ENCODE measurements at places on chromosomes 13 and 19. TPM values are rescaled to one million over a fixed set of nuclear protein-coding genes. Genes with fewer than 3 reads are reported as not detected.

Gene MCF2L
- total RNA-seq = not detected

Gene F7
- total RNA-seq = not detected

DNA sequence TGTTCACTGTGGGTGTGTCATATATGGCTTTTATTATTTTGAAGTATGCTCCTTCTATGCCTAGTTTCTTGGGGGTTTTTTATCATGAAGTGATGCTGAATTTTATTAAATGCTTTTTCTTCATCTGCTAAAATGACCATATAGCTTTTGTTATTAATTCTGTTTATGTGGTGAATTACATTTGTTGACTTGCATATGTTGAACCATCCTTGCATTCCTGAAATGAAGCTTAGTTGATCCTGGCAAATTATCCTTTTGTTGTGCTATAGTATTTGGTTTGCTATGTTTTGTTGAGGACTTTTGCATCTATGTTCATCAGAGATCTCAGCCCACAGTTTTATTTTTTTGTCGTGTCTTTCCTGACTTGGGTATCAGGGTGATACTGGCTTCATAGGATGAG lies 12.1 kb downstream of the GPC6 start:
- DNase-seq = no peak

GRCh38 chr13:19083340-19083739 lies 98.3 kb downstream of the TUBA3C start:
- DNase-seq = no peak

- DNase-seq = no peak
These were observed 164.2 kb upstream of the SOX1 start for GRCh38 chr13:111902726-111903125.

DNA sequence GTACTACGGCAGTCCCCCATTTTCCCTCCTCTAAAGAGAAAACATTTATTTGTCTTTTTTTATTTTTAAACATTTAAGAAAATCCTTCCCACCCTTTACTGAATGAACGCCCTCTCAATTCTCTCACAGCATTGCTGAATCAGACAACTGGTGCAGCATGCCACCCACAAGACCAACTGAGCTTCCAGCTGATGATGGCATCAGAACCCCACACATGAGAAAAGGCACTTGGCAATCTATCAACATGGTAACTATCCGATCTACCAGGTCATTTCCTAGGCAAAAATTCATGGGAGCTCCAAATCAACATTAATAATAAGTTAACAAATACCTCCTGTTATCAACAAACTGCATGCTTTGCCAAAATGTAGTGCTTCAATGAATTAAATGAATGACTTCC lies 43.1 kb downstream of the LHFPL6 start:
- DNase-seq = no peak

DNA sequence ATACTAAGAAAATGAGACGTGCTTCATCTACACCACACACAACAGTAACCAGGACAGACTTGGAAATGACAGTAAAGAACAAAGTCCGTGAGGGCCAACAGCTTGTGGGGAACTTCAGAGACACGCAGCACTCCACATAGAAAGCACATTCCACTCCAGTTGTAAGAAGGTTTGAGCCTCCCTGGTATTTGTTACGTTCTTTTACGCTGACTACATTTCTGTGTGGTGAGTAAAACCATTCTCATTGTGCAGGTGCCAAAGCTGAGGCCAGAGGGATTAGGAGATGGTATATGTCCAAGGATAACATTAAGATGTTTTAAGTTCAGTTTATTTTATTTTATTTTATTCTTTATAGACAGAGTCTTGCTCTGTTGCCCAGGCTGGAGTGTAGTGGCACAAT lies 1189.9 kb downstream of the UQCRFS1 start:
- DNase-seq = no peak

- peak; percentile 65 for DNase-seq
These were observed 51.6 kb downstream of the ZNF146 start for GRCh38 chr19:36266375-36266961.

DNA sequence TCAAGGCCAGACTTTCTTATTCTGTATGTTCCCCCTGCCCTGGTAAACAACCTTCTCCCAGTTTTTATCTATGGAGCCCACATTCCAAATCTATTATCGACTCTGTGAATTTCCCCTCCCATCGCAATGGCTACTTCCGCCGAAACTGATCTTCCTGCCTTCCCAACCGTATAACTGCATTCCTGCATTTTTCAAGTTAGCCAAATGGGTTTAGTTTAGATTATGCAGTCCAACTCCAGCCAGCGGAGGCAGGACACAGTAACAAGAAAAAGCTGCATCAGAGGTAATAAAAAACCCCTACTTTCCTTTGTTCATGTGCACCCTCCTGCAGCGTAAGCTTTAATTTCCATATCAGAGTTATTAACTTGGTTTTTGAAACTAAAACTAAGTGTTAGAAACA lies 112.2 kb upstream of the ZNF91 start:
- no peak for DNase-seq

- peak; percentile 26 for DNase-seq
These were observed 322.8 kb upstream of the EDNRB start for GRCh38 chr13:78241278-78241919.

- no peak for DNase-seq
These were observed 260.3 kb downstream of the SLITRK6 start for GRCh38 chr13:85538957-85539356.

Gene NLRP5
- total RNA-seq = not detected

DNA sequence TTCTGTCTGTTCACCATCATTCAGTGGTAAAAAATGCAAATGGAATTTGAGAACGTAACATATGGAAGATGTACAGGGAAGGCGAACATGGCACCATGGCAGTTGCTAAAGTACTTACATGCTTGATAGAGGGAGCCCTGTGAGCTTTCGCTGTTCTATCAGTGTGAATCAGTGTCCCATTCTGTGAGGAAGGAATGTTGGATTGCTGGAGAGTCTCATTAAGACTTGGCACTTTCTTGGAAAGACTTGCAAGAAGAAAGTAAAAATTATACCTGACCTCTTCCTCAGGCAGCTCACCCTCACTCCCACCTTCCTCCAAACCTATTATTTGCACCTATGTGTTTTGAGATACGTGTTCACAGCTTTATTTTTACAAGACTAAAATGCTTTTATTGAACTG lies 43.5 kb downstream of the FREM2 start:
- DNase-seq = no peak

Gene IL12RB1
- 1.3 TPM for total RNA-seq

- DNase-seq = no peak
These were observed 15.3 kb upstream of the CDC16 start for GRCh38 chr13:114219392-114219791.

- no peak for DNase-seq
These were observed 382.9 kb downstream of the OLFM4 start for GRCh38 chr13:53411463-53411862.

DNA sequence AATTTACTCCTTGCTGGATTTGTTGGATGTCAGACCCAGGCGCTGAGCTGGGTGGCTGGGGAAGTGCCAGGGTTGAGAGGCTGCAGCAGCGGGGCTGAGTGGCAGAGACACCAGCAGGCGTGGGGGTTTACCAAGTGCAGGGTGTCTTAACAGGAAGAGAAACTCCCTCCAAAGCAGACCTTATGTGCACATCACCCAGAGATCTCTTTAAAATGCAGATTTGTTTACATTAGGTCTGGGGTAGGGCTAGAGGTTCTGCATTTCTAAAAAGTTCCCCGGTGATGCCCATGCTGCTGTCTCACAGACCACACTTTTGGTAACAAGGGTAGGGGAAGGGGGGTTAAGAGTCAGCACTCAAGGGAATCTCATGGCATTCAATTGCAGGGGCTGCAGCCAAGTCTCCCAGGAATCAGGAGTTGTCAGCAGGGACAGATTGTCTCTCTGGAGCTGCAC lies 80.7 kb upstream of the OLFM4 start:
- DNase-seq = no peak

DNA sequence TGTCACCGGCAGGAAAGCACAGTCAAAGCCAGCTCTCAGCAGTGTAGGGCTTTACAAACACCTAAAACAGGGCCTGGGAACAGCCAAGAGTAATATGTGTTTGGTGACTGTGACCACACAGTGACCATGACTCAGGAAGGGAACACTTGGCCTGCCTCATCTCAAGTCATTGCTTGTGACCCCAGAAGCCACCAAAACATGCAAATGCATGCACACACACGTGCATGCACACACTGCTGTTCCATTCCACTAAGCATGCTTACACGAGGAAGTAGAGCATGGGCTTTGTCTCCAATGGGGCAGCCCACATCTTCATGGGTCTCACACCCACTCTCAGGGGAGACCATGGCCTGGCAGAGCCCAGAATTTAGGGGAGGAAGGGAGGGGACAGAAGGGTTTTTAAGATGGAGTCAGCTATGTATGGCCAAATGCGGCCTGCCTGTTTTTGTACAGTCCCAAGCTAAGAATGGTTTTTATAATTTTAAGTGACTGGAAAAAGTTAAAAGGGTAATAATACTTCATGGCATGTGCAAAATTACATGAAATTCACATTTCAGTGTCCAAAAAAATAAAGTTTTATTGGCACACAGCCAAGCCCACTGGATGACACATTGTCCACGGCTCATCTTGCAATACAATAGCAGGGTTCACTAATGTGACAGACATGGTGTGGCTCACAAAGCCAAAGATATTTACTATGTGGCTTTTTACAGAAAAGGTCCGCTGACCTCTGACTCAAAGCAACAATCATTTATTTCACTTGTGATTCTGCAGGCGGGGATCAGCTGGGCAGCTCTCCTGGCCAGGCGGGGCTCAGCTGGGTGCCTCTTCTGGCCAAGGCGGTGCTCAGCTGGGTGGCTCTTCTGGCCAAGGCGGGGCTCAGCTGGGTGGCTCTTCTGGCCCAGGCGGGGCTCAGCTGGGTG lies 17.3 kb downstream of the ZFR2 start:
- DNase-seq = no peak

DNA sequence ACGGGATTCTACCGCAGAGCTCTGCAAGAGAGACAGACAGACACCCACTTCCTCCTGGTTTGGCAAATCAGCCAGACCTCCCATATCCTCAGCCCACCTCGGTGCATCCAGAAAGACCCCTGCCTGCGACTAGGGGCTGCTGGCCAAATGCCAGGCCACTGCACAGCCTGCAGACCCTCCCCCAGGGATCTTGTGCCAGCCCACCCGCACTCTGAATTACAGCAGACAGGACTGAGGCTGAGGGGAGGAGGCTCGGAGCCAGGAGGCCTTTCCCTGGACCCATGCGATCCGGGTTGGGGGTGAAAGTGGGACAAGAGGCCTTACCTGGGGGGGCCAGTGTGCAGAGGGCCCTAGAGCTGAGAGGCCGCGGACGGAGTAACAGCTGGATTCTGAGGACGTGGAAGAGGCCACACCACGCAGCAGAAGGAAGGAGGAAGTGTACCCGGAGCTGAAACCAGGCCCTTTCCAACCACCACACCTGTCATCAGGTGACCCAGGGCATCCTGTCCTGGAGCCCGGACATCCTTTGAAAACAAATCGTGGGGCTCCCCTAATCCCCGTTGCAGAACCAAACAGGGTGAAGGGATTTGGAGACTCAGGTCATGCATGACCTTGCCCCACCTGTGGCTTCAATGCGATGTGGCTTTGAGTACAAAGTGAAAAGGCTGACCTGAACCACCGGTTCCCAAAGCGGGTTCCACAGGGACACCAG lies 993 bp downstream of the FUT6 start:
- DNase-seq = no peak

Gene ZNF441
- 6.8 TPM for total RNA-seq

Gene ZNF546
- 3.9 TPM for total RNA-seq

DNA sequence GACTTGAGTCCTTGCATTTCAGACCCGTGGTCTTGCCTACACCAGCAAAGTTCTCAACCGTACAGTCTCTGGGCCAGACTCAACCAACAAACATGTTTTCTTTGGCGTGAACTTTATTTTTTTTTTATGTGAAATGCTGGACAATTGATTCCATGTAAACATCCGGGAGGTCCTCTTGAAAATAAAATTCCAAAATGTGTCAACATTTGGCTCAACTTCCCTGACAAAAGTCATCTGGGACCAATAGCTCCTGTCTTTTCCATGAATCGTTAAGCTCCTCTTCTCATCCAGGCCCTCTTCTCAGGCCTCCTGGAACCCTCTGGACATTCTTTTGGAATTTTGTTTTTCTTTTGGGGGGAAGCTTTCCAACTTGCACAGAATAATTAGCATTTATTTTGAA lies 2.7 kb downstream of the ALDH16A1 start:
- peak; percentile 80 for DNase-seq

- DNase-seq = no peak
These were observed 5.1 kb upstream of the FXYD5 start for GRCh38 chr19:35149463-35149862.

DNA sequence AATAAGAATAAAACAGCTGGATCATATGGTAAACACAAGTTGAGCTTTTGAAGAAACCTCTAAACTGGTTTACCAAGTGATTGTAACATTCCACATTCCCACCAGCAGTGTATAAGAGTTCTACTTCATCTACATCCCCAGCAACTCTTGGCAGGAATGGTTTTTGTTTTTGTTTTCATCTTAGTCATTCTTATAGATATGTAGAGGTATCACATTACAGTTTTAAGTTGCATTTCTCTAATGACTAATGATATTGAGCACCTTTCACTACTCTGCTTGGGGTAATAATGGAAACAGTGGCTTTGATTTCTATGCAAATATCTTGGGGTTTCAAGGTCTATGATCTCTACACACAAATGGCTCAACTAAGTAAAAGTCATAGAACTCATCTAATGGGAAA lies 614.5 kb downstream of the TBC1D4 start:
- DNase-seq = peak; percentile 34

DNA sequence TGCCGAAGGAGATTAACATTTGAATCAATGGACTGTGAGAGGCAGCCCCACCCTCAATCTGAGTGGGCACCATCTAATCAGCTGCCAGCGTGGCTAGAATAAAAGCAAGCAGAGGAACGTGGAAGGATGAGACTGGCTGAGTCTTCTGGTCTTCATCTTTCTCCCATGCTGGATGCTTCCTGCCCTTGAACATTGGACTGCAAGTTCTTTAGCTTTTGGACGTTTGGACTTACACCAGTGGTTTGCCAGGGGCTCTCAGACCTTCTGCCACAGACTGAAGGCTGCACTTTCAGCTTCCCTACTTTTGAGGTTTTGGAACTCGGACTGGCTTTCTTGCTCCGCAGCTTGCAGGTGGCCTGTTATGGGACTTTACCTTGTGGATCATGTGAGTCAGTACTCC lies 14.7 kb downstream of the NHLRC3 start:
- no peak for DNase-seq

Gene PSG3
- under 0.01 TPM for total RNA-seq

GRCh38 chr19:6059988-6060599 lies 50.2 kb downstream of the RFX2 start:
- no peak for DNase-seq

Gene CYP4F2
- total RNA-seq = not detected

GRCh38 chr13:61592489-61592888 lies 176.8 kb upstream of the PCDH20 start:
- DNase-seq = no peak

DNA sequence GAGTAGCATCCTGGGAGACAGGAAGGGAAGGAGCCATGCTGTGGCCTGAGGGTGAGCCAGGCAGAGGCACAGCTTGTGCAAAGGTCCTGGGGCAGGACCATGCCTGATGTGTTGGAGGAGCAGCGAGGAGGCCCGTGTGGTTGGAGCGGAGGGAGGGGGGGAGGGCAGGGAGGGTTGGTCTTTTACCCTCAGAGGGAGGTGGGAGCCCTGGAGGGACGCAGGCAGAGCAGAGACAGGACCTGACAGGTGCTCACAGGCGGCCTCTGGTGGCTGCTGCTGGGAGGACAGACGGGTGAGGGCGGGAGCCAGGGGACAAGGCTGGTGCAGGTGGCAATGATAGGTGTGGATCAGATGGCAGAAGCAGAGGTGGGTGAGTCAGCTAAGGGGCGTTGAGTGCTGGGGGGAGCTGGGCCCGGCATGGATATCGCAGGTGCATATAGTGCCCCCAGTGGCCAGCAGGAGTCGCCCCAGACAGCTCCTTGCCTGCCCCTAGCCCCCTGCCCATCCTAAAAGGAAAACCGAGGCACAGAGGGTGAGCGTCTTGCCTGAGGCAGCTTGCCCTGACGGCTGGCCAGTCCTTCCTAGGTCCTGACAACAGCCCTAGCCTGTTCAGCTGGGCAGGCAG lies 9.8 kb upstream of the GNA15 start:
- peak; percentile 31 for DNase-seq

Data from fibroblast of villous mesenchyme (primary cell).